ENCODE measurements at places on chromosomes 1 and 21. TPM values are rescaled to one million over a fixed set of nuclear protein-coding genes. Genes with fewer than 3 reads are reported as not detected.

- peak; percentile 50 for DNase-seq
Observed at GRCh38 chr1:30657131-30658013, 66.0 kb downstream of the MATN1 start.

GRCh38 chr1:201949491-201949890 lies 3.1 kb upstream of the LMOD1 start:
- no peak for DNase-seq

GRCh38 chr1:89800022-89800655 lies 20.7 kb upstream of the LRRC8D start:
- DNase-seq: no peak

GRCh38 chr1:206037581-206037980 lies 13.9 kb upstream of the CTSE start:
- DNase-seq: no peak

GRCh38 chr1:162108426-162108825 lies 38.9 kb downstream of the NOS1AP start:
- DNase-seq: no peak

DNA sequence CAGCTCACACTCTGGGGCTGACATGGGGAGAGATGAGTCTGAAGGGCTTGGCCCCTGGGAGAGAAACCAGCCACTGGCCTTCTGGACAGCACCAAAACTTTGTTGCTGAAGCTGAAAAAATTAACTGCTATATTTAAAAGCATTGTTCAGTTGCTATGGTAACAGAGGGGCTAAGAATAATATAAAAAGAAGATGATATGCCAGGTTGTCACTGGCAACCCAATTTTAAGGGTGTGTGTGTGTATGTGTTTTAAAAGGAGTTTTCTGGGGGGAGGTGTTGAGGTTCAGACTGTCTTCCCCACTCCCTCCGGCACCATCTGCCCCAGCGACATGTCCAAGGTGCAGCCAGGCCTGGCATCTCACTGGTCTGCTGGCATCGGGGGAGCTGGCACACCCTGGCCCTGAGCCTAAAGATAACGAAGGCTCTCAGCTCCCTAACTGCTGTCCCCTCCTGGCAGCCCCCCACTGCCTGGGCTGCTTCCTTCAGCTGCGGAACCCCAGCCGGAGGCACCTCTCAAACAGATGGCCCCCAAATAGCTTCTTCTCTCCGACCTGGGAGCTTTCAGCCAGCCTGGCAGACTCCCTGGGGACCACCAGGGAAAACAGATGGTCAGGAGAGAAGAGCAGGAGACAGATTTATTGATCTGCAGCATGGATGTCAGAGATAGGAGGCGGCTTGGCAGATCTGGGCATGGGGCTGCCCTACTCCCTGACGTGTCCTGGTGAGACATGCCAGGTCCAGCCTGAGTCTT lies 203.9 kb downstream of the HIVEP3 start:
- no peak for DNase-seq

DNA sequence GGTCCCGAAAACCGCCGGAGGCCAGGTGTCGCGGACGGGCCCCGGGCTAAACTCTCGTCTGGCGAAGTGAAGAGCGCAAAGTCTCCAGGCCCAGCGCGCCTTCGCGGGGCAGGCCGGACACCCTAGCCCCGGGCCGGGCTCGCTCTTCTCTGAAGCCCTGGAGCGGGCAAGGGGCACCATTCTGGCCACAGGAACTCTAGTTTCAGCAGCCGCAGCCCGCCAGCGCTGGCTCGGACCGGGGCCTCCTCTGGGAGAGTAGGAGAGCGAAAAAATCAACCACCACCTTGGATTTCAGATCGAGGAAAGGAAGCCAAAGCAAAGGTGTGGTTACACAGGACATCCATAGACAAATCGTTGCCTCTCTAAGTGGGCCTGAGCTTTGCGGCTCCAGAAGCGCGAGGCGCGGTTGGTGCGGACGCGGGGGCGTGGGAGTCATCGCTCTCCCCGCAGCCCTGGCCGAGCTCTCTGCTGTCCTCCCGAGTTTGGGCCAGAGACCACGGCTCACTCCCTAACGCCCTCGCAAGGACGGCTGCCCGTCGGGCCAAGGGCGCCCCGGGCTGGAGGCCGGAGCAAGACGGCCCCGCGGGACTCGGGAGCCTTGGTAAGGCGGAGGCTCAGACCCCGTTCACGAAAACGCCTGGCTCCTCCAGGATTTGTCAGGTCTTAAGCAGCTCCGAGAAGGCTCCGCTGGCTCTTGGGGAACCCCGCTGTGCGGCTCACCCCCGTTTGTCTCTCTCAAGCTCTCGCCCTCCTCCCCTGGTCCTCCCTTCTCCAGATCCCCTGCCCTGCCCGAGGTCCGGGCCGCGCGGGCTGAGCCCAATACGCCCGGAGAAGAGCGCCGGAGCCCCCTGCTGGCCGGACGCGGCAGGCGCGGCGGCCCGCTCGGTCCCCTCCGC lies 132.9 kb upstream of the DPYD start:
- peak; percentile 33 for DNase-seq

DNA sequence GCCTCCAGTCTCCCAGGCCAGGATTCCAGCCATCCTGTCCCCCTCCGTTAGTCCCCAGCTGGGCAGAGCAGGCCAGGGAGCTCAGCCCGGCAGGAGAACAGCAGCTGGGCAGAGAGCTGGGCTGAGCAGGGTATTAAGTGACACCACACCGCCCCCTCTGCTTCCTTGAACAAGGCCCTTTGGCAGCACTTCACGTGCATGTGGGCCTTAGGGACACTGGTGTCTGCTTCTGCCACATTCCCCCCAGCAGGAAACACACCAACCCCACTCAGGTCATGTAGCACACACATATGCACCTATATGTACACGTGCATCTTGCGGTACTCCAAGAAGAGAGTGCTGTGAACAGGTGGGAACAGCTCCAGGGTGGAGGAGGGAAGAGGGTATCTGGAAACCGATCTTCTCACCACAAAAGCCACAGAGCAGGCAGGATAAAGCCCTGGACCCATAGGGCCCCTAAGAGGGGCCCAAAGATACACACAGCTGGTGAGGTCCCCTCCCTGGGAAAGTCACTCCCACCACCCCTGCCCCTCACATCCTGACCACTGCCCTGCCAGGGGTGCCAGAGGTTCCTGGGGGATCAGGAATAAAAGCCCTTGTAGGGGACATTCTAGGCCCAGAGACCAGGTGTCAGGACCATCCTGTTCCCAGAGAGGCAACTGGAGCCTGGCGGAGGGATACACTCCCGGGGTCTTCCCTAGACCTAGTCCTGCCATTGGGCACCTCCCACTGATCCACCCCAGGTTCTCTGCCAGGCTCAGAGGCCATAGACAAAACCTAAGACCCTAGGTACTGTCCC lies 4.5 kb downstream of the EPHA2 start:
- DNase-seq: no peak

TP73 gene
- under 0.01 TPM for total RNA-seq

LRRN2 gene
- total RNA-seq: not detected

PLEKHG5 gene
- 45.2 TPM for total RNA-seq

CHAF1B gene
- 1.3 TPM for total RNA-seq
